ENCODE measurements at places on chromosomes 1 and 21.

- no peak for DNase-seq
These were observed 27.4 kb downstream of the RRP15 start for GRCh38 chr1:218312509-218312908.

GRCh38 chr1:54338464-54338863 lies 67.7 kb downstream of the SSBP3 start:
- no peak for DNase-seq

DNA sequence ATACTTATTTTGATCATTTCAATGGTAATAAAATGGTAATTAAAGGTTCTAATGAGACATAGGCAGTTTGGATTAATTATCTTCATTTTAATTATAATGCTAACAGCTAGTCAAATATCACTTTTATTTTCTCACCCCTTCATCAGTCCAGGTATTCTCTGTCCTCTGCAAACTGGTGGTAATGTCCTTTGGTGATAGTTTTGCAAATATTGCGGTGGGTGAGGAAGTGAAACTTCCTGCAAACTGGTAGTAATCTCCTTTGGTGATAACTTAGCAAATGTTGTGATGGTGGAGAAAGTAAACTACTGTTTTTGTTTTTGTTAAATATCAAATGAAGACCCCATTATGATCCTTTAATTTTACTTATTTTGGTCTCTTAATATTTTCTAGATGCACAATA lies 209.0 kb downstream of the AMY1C start:
- no peak for DNase-seq

GRCh38 chr1:20404466-20404865 lies 81.5 kb downstream of the CAMK2N1 start:
- DNase-seq, result no peak

DNA sequence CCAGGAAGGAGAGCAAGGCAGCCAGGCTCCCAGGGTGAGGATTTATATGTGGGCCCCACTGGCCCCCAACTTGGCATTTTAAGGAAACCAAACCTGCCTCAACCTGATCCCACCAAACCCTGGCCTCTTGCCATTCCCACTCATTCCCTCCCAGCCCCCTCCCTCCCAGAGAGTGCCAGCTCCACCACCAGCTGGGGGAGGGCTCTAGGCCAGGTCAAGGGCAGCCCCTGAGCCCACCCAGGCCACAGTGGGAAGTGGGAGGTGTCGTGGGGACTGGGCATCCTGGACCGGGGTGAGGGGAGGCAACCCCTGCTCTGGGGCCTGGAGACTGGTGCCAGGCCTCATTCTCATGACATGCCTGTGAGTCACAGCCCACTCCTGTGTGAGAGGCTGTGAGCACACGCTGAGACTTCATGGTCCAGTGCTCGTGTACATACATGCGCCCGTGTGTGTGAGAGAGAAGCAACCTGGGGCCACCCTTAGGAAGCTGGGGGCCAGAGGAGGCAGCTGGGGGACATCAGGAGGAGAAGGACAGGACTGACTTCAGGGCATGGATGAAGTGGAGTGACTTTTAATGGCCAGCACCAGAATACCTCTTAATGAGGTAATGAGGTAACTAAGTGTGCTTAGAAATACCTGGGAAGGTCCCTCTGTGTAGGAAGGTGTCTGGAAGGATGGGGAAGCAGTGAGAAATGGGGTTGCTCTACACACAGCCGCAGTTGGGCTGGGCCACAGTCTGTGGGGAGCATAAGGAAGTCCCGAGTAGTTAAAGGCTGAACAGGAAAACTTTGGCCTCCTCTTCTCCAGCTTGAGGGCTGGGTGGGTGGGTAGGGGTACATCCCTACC lies at the start of gene S100A2:
Gene S100A2, minus strand, starts transcription at position 316 of the 846 bp plus-strand sequence. CDS start 1,967 bp downstream, outside the sequence.
- DNase-seq, result peak; percentile 81

DNA sequence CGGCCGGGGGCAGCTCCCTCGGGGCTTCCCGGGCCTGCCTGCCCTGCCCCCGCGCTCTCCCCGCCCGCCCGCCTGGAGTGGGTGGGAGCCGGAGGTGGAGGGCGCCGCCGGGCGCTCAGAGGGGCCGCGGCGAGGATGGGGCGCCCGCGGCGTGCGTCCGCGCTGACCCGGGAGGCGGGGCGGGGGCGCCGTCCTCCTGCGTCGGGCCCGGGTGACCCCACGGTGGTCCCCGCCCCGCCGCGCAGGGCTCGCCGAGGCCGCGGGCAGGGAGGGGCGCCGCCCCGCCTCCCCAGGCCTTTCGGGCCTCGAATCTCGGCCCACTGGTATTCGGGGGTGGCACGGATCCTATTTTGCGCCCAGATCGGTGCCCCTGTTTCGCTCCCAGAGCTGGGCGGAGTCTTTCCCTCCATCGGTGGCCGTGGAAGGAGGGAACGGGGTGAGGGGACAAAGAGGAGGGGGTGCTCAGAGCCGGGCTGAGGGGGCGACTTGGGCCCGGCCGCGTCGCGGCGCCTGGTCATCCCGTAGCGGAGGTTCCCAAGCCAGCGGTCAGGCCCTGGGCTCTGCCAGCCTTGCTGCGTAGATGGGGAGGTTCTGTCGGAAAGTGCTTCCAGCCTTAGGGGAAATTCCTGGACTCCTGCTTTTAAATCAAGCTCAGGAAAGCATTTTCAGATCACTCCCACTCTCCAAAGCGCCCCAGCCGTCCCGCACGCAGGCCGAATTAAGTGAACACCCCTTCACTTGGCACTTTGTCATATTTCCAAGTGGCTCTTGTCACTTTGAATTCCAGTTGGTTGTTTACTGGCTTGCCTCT lies 545 bp downstream of the PATJ start:
- no peak for DNase-seq

GRCh38 chr1:39080269-39080826 lies 54.2 kb downstream of the NDUFS5 start:
- DNase-seq, result no peak

- DNase-seq, result no peak
These were observed 20.6 kb downstream of the PYHIN1 start for GRCh38 chr1:158951956-158952355.

DNA sequence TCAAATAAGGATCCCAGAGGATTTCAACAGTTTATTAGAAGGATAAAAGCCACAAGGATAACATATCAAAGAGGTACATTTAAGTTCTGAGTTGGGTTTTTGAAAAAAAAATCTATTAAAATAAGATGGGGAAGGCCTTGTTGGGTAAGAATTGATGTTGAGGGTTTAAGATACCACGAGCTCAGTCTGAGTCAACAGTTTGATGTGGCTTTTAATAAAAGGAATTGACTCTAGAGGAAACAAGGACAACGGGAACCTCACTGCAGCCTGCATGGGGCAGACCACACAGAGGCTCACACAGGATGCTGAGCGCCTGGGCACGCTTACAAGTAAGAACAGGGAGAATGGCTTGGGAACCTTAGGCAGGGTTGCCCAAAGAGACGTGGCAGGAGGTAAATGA lies 107.5 kb downstream of the TIAM1 start:
- no peak for DNase-seq

DNA sequence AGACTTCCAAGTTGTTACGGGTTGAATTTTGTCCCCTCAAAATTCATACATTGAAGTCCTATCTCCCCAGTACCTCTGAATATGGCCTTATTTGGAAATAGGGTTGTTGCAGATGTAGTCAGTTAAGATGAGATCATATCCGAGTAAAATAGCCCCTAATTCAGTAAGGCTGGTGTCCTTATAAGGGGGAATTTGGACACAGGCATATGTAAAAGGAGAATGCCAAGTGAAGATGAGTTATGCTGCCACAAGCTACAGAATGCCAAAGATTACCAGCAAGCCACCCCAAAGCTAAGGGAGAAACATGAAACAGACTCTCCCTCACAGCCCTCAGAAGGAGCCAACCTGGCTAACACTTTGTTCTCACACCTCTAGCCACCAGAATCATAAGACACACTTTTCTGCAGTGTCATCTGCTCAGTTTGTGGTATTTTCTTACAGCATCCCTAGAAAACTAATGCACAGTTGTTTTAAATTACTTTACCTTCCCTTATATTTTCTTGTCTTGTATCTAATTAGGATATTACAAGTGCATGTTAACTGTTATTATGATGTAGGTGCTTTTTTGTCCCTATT lies 43.3 kb upstream of the PRDX6 start:
- DNase-seq, result no peak

DNA sequence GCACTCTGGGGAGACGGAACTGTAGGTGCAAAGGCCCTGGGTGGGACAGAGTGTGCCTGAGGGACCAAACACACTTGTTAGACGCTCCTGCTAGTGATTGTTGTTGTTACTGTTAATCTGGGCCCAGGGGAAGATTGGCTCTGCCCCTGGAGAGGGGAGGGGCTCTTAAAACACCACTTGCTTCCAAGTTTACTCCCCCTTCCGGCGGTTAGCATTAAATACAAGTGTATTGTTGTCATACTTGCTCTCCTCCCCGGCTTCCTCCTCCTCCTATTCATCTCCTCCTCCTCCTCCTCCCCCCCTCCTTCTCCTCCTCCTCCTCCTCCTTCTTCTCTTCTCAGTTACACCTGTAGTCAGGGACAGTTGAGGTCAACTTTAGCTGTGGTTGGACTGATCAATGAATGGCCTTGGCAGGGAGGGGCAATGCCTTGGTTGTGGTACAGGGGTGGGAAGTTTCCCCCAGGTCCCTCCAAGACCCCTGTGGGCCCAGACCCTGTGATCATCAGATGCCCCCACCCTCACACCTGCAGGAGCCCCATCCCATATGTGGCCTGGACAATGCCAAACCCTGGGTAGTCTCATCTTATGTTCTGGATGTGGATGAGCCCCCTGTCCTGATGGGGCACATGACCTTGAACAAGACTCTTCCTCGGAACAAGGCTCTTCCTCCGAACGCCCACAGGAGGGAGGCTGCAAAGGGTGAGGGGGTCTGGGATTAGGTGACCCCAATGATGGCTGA lies 217.3 kb downstream of the PTPRU start:
- no peak for DNase-seq

DNA sequence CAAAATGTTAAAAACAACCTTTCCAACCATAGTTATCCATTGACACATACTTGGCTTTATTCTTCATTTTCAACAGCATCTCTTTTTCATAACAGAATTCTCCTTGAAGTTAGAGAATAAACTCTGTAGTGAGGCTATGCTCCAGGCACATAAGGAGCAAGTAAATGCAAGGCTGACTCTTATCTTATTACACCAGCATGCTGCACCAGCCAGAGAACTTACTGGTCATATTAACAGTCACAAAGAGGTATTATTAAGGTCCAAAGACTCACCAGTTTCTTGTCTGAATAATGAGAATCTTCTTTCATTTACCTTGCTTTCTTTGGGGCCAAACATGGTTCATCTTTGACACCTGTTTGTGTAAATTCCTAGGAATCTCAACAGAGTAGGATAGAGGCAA lies 71.3 kb upstream of the IVNS1ABP start:
- no peak for DNase-seq

DNA sequence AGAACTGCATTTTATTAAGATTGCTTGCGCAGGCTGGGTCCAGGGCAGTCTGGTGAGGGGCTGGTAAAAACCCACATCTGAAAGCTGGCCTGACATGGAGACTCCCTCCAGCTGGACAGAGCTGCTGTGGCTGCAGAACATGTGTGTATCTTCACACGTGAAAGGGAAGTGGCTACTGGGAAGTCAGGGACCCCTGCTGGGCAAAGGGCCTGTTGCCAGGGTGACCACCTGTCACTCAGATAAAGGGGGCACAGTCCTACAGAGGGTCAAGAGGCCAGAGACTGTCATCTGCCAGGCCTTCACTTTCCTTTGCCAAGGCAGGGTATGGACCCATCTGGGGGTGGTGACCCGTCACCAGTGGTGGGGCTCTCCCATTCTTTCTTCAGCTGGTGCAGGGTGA lies 17.5 kb downstream of the NKAIN1 start:
- no peak for DNase-seq

- DNase-seq, result no peak
These were observed 17.2 kb downstream of the ADAR start for GRCh38 chr1:154590756-154591155.

DNA sequence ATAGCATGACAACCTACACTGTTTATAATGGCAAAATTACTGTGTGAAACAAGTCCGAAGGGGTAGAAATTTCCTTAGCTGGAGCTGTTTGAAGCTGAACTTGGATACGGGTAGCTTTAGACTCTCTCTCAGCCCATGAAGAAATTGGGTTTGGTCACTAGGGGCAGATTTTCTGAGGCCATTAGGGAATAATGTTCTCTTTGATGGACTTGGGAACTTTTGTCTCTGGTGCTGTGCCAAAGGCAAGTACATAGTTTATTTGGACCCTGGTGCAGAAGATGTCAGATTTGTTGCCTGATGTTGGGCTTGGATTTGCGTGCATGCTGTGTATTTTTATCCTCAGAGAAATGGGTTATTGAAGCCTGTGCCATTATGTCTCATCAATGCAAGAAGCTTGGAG lies 109.6 kb downstream of the VPS13D start:
- DNase-seq, result no peak

GRCh38 chr21:26079366-26079765 lies 91.2 kb downstream of the APP start:
- DNase-seq, result no peak

GRCh38 chr1:84998642-84999280 lies 1.8 kb upstream of the MCOLN2 start:
- DNase-seq, result no peak

GRCh38 chr1:96880626-96881025 lies 159.0 kb downstream of the PTBP2 start:
- DNase-seq, result no peak
